Stimulated activated CD4-positive, alpha-beta T cell treated with anti-CD3 and anti-CD28 coated beads, TNF-alpha, amount 100 ng/mL, for 1 hour (primary cell): ENCODE measurements at places on chromosomes 16 and 17.

GRCh38 chr17:9456330-9456729, 119.3 kb downstream of the STX8 start:
- DNase-seq = no peak

GRCh38 chr17:18257268-18257981, 1.1 kb downstream of the FLII start:
- no peak for DNase-seq

GRCh38 chr16:54173490-54173889, 113.1 kb downstream of the IRX3 start:
- no peak for DNase-seq

- DNase-seq = no peak
Measured at GRCh38 chr16:15604460-15605440, 38.2 kb downstream of the MARF1 start.

DNA sequence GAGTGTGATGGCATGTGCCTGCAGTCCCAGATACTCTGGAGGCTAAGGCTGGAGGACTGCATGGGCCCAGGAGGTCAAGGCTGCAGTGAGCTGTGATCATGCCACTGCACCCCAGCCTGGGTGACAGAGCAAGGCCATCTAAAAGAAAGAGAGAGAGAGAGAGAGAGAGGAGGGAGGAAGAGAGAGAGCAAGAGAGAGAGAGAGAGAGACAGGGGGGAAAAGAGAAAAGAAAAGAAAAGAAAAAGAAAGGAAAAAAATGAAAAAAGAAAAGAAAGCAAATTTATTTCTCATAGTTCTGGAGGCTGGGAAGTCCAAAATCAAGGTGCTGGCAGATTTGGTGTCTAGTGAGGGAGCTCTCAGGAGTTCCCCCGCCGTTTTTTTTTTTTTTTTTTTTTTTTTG, 33.3 kb downstream of the RNF135 start:
- DNase-seq = no peak

- DNase-seq = peak; percentile 1
Measured at GRCh38 chr16:26598061-26598460, 468.7 kb upstream of the C16orf82 start.

GRCh38 chr16:69084289-69084688, 21.2 kb upstream of the HAS3 start:
- DNase-seq = no peak

GRCh38 chr16:76125871-76126270, 151.3 kb upstream of the CNTNAP4 start:
- no peak for DNase-seq

- DNase-seq = no peak
Measured at GRCh38 chr16:49724774-49725173, 131.1 kb downstream of the ZNF423 start.

- no peak for DNase-seq
Measured at GRCh38 chr17:13337864-13338371, 263.8 kb downstream of the HS3ST3A1 start.

DNA sequence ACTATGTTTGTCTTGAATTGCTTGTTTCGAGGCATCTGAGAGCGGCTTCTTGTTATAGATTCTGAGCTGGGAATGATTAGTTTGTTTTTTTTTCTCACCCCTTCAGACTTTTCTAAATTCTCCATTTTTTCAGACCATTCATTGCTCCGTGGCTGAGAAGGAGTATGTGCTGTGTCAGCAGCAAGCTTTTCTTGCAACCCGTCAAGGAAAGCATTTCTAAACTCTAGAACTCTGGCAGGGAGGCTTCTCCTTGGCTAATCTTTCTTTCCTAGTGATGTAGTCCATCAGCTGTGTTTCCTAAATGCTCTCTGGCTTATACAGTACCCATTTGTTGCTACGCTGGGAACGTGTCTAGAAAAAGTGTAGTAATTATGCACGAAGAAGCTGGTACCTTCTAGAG, 133.5 kb downstream of the FTO start:
- DNase-seq = no peak

DNA sequence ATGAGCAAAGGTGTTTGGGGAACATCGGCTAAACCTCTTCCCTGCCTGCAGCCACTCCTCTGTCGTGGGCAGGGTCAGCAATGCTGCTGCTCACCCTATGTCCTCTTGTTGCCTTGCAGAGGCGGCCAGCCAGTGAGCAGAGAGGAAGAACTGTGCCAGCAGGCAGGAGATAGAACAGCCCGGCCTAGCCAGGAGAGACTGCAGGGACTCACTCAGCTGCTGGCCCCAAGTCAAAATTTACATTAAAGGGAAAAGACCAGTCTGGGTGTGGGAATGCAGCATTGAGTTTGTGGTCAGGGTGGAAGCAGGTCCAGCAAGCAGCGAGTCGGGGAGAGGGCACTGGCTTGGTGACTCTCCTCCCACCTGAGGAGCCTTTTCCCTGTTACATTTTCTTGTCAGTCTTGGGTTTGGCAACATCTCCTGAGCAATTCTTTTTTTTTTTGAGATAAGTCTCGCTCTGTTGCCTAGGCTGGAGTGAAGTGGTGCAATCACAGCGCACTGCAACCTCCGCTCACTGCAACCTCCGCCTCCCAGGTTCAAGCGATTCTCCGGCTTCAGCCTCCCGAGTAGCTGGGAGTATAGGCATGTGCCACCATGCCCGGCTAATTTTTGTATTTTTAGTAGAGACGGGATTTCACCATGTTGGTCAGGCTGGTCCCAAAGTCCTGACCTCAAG, 22.7 kb downstream of the LIG3 start:
- no peak for DNase-seq

GRCh38 chr17:82017612-82018151, 5.0 kb downstream of the CENPX start:
- DNase-seq = no peak

- DNase-seq = no peak
Measured at GRCh38 chr16:68744744-68745280, 7.7 kb downstream of the CDH1 start.

DNA sequence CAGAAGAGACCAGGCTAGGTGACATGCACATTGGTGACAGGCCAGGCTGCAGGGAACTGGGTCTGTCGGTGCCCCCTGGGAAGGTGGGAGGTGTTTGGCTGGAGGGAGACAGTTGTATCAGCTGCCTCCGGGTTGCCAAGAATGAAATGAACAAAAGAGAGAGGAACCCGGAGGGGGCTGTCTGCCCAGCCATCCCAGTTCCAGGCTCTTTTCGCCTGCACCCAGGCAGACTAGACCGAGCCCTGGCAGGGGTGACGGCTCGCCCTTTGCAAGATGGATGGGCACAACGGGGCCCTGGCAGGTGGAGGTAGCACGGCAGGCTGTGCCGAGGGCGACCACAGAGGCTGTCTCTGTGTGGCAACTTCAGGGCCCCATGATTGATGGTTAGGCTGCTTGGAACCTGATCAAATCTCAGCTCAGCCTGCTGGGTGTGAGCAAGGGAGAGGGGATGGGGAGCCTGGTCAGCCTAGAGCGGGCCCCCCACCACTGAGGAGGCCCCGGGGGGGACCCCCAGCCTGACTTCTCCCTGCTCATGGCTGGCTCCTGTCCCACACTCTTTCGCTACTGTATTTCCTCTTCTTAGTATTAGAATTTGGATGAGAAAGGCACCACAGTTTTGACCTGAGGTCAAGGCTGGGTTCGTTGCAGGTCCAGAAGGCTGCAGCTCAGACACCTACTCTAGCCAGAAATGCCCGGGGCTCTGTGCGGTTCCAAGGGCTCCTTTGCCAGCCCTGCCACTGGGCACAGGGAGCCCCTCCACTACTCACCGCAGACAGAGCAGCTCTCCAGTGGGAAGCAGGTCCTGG, 118.9 kb upstream of the CHMP6 start:
- no peak for DNase-seq

DNA sequence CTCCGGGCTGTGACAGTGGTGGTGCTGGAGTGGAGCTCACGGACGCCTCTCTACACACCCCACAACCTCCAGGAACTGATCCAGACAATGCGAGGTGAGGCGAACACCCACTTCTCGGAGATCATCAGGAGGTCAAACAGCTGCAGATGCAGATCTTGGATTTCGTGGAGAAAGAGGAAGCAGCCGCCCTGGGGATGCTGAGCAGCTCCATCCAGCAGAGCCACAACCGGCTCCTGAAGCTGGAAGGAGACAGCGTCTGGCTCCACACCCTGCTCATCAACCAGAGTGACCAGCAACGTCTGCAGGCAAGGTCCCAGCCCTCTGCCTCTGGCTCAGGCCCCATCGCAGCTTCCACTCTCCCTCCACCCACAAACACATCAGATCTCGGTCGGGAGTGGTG, 13.2 kb upstream of the SLC16A5 start:
- no peak for DNase-seq

- peak; percentile 5 for DNase-seq
Measured at GRCh38 chr17:50779747-50780353, 12.5 kb upstream of the ANKRD40CL start.

GRCh38 chr16:67926181-67926750, 5.4 kb downstream of the CTRL start:
- no peak for DNase-seq

GRCh38 chr16:57367116-57367752, 5.1 kb upstream of the CX3CL1 start:
- no peak for DNase-seq

DNA sequence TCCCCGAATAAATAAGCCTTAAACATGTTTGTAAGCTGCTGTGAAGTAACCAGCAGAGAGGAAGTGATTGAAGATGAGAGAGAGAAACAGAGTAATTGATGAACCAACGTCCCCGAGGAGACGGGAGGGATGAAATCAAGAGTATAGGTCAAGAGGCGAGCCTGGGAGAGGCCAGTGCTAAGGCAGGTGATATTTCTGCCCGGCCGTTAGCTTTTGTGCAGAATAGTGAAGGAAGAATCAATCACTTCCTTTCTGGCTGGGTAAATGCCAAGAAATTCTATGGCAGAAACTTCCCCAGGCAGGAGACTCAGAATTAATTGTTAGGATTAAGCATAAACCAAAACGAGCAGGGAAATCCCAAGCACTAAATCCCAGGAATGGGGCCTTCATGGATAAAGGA, 273.8 kb downstream of the CDH13 start:
- DNase-seq = no peak
